ENCODE measurements at places on chromosomes 16 and 17.

DNA sequence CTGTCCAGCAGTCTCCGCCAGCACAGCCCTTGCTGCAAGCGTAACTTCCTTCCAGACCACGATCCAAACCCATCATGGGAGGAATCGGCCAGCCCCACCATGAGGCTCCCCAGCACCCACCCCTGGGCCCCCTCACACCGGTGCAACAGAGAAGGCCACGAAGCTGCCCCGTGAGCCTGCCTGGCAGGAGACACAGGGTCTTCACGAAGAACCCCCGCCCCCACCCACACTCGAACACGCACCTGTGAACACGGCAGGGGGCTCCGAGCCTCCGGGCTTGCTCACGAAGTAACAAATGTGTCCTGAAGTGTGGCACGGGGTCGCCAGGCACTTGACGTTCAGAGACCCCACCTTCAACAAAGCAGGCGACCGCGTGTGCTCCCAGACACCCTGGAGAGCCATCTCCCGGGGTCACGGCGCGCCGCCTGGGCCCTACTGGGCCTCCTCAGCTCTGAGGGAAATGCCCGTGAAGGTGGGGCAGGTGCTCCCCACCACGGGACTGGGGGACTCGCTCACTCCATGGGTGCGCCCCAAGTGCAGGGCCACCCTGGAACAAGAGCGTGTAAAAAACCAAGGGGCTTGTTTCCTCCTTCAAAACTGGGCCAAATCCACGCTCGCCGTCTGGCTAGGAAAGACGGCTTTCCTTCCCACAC lies 7.6 kb downstream of the HAGH start:
- no peak for DNase-seq

GRCh38 chr16:46832757-46833459 lies 1.9 kb upstream of the C16orf87 start:
- no peak for DNase-seq

- DNase-seq, result peak; percentile 47
These were observed 21.6 kb downstream of the POLR3E start for GRCh38 chr16:22318690-22319358.

DNA sequence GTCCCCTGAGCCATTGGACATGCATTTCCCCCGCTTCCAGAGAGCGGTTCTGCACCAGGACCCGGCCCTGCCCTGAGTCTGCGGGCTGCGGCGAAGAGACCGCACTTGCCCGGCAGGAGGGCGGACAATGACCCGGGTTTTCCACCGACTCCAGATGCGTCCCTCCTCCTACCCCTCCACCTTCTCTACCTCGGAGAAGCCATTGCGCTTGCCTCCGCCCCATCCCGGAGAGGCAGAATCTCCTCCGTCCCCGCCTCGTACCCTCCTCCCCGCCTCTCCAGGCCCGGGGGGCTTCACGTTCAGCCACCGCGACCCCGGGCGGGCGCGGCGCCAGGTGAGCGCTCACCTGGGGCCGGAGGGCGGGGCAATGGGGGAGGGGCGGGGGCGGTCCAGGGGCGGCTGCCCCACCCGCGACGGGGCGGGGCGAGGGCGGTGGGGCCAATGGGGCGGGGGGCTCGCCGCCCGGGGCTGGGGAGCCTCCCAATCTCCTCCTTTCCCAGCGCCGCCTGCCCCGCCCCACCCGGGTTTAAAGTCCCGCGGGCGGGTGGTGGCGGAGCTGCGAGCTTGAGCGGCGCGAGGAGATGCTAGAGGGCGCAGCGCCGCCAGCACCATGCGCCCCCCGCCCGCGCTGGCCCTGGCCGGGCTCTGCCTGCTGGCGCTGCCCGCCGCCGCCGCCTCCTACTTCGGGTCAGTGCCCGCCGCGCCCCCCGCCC lies at the start of gene WNT9B:
Gene WNT9B (plus strand): TSS at position 555 of the 713 bp plus-strand sequence. CDS start 56 bp downstream, at position 611.
- DNase-seq, result no peak

Measured in CD4-positive, alpha-beta T cell treated with Interleukin-6 at 100 ng/mL for 8 hours (primary cell).